ENCODE measurements at places on chromosomes 4 and X. TPM values are rescaled to one million over a fixed set of nuclear protein-coding genes. Genes with fewer than 3 reads are reported as not detected.

BCAP31 gene
- 126 TPM for total RNA-seq

WDR17 gene
- 2.0 TPM for total RNA-seq

BMPR1B gene
- total RNA-seq, result 0.49 TPM

XAGE2 gene
- total RNA-seq, result not detected

DACH2 gene
- total RNA-seq, result not detected

DNASE1L1 gene
- 52.1 TPM for total RNA-seq

PWWP3B gene
- total RNA-seq, result 2.5 TPM

ADH6 gene
- not detected for total RNA-seq

DNA sequence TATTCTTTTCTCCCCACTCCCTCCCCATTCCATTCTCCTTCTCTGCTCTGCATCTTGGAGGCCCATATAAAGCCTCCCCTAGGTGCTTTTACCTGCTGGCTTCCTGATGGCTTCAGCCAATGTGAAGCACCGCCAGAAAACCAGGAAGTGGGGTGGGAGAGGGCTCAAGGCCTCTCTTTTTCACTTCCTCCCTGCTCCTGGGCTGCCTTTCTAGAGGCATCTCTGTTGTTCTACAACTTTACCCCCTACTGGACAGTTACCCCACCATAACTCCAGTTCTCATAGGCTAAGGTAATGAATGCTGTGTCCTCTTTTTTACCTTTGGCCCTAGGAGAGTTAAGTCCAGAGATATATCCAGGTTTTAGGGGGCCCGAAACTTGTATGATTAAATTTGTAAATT lies 62.4 kb upstream of the PPARGC1A start:
- H3K27ac ChIP-seq, result no peak overlapping the region
- H3K4me3 ChIP-seq, result no peak overlapping the region
- no peak for DNase-seq
- H3K4me1 ChIP-seq, result no peaks in the 10 kb centered on the region
- H3K36me3 ChIP-seq, result no peaks in the 10 kb centered on the region
- H3K27me3 ChIP-seq, result no peaks in the 10 kb centered on the region

DNA sequence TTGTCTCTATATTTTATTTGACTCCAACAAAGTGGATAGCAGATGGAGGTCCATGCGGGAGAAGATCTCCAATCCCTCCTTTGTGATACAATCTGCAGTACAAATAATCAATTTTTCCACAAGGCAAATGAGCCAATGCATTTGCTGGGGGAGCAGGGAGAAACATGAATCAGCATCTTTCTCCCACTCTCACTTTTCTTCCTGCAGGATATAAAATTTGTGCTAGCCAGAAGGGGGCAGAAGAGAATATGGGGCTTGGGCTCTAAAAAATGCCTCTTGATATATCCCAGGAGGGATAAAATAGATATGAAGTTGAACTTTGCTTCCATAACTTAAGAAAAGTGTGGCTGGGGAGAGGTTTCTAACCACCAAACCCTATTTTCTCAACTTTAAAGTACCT lies 38.3 kb upstream of the CWH43 start:
- H3K27ac ChIP-seq, result no peak overlapping the region
- DNase-seq, result no peak
- H3K36me3 ChIP-seq, result no peaks in the 10 kb centered on the region
- no peaks in the 10 kb centered on the region for H3K27me3 ChIP-seq

GRCh38 chrX:39627257-39627656 lies 470.5 kb downstream of the BCOR start:
- no peaks in the 10 kb centered on the region for H3K4me1 ChIP-seq
- no peak overlapping the region for H3K4me3 ChIP-seq
- H3K36me3 ChIP-seq, result no peaks in the 10 kb centered on the region
- no peak for DNase-seq
- no peaks in the 10 kb centered on the region for H3K27me3 ChIP-seq

DNA sequence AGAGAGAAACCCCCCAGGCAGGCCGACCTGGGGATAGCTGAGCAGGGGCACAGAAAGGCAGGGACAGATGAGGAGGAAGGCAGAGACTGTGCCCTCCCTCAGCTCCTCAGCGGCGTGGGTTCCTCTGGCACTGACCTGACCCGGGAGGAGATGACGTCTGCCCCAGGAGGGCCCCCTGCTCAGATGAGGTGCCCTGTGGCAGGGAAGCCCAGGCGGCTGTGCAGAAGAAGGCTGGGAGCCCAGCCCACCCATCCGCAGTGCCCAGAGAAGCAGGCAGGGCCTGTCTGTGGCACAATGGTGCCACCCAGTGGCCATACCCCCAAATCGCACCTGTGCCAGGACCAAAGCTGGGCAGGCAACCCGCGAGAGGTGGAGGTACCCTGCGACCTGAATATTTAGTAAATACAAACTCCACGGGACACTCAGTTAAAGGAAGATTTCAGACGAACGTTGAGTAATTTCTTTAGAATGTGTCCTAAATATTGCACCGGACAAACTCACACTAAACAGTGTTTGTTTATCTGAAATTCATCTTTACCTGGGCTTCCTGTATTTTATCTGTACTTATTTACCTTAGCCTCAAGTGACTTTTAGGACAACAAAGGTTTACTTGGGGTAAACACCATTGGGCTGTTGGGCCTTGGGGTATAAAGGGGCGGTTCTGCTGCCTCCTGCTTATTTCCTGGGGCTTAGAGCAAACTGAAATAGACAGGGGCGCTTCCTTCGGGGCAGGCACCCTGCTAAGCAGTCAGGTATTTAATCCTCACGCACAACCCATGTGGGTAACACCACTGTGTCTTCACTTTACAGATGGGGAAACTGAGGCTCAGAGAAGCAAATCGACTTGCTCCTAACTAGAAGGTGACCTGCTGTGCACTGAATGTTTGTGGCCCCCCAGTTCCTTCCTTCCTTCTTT lies 46.5 kb upstream of the HMX1 start:
- no peak overlapping the region for H3K27ac ChIP-seq
- H3K4me1 ChIP-seq, result no peaks in the 10 kb centered on the region
- DNase-seq, result peak; percentile 56
- no peak overlapping the region for H3K4me3 ChIP-seq

- DNase-seq, result no peak
- H3K4me1 ChIP-seq, result peaks cover 37% of the 10 kb centered on the region
- no peaks in the 10 kb centered on the region for H3K27me3 ChIP-seq
- H3K4me3 ChIP-seq, result peak within 1 kb of the TSS; percentile 87
- peak within 1 kb of the TSS; percentile 95 for H3K27ac ChIP-seq
Observed at GRCh38 chr4:128287141-128287870, at the start of gene PGRMC2. Gene PGRMC2, minus strand, starts transcription at chr4:128287813. Its CDS starts 23 bp downstream, at chr4:128287790.

DNA sequence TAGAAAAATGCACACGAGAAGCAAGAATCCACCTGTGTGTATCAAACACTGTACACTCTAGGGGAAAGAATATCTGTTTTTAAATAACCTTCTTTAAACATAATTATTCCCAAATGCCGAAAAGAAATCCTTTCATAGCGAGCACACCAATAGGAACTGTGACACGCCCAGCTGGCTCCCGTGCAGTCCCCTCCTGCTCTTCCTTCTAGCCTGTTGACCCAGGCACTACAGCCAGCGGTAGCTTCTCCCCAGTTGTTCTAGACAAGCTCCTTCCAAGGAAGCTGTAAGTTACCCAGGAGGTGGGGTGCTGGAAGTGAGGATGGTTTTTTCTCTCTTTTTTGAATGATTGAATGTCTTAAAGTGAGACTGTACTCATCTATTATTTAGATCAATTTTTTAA lies 19.5 kb upstream of the NOCT start:
- H3K27me3 ChIP-seq, result no peaks in the 10 kb centered on the region
- no peaks in the 10 kb centered on the region for H3K36me3 ChIP-seq
- H3K27ac ChIP-seq, result no peak overlapping the region
- no peak overlapping the region for H3K4me3 ChIP-seq

GRCh38 chr4:39062094-39062769 lies at the start of gene KLHL5:
Gene KLHL5, plus strand, starts transcription at chr4:39062232. Its CDS starts 421 bp downstream, at chr4:39062653.
- peaks cover 8% of the 10 kb centered on the region for H3K4me1 ChIP-seq
- H3K36me3 ChIP-seq, result no peaks in the 10 kb centered on the region
- H3K27me3 ChIP-seq, result no peaks in the 10 kb centered on the region
- no peak for DNase-seq

DNA sequence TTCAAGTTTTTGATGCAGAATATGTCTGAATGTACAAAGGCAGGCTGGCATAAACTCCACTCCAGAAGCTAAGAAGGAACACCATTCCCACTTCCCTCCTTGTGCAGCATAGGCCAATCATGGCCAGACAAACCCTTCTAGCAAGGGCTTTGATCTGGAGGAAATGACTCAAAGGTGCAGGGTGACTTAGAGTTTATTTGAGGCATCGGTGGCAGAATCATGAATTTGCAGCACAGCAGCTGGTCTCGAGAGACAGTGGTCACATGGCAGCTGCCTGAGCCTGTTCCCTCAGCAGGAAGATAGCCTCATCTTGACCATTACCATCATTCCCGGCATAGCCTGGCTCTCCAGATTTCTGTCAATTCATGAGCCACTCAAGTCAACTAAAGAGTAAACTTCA lies 154.5 kb downstream of the ATP10D start:
- H3K4me1 ChIP-seq, result peaks cover 7% of the 10 kb centered on the region
- H3K27ac ChIP-seq, result no peak overlapping the region
- DNase-seq, result no peak
- H3K36me3 ChIP-seq, result no peaks in the 10 kb centered on the region
- no peak overlapping the region for H3K4me3 ChIP-seq

DNA sequence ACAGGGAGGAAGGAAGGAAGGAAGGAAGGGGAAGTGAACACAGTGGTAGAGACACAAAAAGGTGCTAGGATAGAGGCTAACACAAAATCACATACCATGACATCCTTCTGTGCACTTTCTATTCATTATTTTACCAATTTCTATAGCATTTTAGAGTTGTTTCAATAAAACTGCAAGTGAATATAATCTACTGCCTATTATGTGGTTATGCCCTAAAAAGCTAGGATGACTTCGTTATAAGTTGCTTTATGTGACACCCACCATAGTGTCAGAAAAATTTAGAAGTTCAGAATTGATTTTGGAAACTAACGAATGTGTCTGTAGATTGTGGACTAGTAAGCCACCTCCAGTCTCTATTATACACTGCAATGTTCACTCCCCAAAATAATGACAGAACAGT lies 59.4 kb upstream of the EDNRA start:
- H3K36me3 ChIP-seq, result no peaks in the 10 kb centered on the region
- no peaks in the 10 kb centered on the region for H3K27me3 ChIP-seq
- no peaks in the 10 kb centered on the region for H3K4me1 ChIP-seq
- DNase-seq, result no peak

DNA sequence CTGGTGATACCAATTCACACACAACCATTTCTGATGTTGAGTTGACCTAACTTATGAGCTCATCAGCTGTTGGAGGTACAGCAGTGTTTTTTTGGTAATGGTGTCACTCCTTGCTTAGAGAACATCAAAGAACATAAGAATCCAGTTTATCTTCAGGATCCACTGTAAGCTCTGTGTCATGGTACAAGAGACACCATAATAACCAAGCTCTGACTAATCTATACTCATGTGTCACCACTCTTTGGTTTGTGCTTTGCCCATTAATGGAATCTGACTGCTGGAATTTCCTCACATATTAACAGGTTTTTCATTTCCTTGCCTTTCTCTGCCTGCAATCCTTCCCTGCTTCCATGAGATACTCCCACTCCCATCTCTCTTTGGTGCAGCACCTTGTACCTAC lies 735.1 kb upstream of the LCORL start:
- no peak overlapping the region for H3K27ac ChIP-seq
- H3K4me3 ChIP-seq, result no peak overlapping the region
- no peaks in the 10 kb centered on the region for H3K36me3 ChIP-seq
- DNase-seq, result no peak

DNA sequence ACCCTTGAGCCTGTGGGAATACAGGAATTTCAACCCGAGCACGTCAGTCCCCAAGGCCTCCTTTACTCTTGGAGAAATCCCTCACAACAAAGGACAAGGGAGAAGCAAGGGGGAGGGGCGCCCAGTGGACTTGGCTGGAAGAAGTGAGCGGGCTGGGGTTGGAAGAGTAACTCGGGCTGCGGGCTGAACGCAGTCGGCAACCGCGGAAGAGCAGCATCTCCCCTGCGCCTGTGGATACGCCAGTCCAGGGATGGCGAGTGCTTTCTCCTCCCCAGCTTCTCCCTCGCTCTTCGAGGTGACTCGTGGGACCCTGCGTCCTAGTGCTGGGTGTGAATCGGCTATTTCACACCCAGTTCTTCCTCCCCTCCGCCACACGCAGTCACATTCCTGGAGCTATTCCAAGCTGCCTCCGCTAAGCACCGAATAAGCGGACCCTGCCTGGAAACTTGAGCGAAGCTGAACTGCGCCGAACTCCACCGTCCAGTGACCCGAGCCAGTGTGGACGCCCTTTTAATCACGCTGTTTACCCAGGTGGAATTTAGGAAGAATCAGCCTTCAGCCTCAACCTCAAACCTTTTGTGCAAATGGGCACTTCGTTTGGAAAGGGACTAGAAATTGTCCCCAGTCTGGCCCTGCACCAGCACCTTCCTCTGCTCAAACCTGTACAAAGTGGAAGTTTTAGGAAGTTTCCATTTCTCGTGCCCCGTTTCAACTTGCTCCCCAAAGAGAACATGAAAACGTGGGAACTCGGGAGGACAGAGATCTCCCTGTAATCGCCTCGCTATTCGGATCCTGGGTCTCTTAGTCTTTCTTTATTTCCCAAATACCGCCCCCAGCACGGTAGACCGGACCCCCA lies 64.3 kb upstream of the WDR17 start:
- no peak for DNase-seq
- H3K36me3 ChIP-seq, result no peaks in the 10 kb centered on the region
- peaks cover 12% of the 10 kb centered on the region for H3K4me1 ChIP-seq
- H3K27ac ChIP-seq, result no peak overlapping the region
- no peaks in the 10 kb centered on the region for H3K27me3 ChIP-seq
- peak overlapping the region; percentile 48 for H3K4me3 ChIP-seq

DNA sequence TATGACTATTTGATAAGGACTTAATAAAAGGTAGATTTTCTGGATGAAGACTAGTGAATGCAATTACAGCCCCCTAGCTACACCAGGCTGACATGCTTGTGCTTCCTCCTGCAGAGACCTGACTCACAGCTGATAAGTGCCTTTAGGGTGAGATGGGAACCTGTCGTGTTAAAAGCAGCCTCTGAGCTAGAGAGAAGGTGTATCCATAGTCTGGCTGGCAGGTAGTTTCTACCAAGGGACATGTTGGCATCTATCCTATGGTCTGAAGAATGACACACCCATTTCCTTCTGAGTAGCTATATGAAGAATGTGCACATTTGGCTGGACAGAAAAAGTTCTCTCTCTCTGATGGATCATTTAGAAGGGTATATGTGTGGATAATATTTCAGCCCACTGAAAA lies 64.1 kb downstream of the PARM1 start:
- no peaks in the 10 kb centered on the region for H3K4me1 ChIP-seq
- no peak overlapping the region for H3K27ac ChIP-seq
- no peaks in the 10 kb centered on the region for H3K27me3 ChIP-seq
- no peak for DNase-seq
- no peak overlapping the region for H3K4me3 ChIP-seq

DNA sequence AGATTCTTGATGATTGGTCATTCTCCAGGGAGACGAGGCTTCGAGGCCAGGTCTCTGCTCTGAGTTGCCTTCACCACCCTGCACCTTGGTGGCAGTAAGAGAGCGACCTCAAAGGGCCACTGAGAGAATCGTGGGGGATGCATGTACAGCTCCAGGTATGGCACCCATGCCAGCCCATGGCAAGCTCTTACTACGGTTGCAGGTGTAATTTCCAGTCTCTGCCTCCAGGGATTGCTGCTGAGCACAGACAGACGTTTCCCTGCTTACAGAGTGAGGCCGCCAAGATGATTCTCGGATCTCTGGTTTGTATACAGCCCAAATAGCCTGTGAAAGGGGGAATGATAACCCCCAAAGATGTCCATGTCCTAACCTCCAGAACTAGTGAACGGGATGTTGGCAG lies 16.3 kb upstream of the DRD5 start:
- no peaks in the 10 kb centered on the region for H3K36me3 ChIP-seq
- no peak overlapping the region for H3K27ac ChIP-seq
- no peak for DNase-seq
- H3K4me3 ChIP-seq, result no peak overlapping the region

Data from vagina (tissue), 2 donors.